Activated naive CD4-positive, alpha-beta T cell treated with anti-CD3 and anti-CD28 coated beads, Interleukin-2, amount 50 U/mL, for 72 hours (primary cell): ENCODE measurements at places on chromosomes 1 and 21.

GRCh38 chr21:40729761-40730425 lies 117.1 kb downstream of the DSCAM start:
- no peak for DNase-seq

- no peak for DNase-seq
Measured at GRCh38 chr1:155698382-155699038, 9.6 kb downstream of the DAP3 start.

- DNase-seq: no peak
Measured at GRCh38 chr1:79293611-79294010, 287.1 kb upstream of the ADGRL4 start.

DNA sequence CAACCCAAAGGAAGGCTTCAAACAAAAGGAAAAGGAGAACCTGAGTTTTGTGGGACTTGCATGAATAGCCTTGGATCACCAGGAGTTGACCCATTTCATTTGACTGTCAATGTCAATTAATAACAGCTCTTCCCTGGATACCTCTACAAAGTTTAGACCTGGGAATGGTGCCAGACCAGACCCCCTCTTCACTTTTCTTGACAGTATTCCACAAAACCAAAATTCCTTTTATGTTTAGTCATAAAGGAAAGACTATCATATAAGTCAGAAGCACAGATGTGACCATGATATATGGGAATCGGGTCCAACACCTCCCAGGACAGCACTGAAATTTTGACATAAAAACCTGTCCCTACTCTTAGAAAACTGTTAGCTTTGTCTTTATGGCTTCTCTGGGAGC lies 191.8 kb downstream of the LYPLAL1 start:
- no peak for DNase-seq

DNA sequence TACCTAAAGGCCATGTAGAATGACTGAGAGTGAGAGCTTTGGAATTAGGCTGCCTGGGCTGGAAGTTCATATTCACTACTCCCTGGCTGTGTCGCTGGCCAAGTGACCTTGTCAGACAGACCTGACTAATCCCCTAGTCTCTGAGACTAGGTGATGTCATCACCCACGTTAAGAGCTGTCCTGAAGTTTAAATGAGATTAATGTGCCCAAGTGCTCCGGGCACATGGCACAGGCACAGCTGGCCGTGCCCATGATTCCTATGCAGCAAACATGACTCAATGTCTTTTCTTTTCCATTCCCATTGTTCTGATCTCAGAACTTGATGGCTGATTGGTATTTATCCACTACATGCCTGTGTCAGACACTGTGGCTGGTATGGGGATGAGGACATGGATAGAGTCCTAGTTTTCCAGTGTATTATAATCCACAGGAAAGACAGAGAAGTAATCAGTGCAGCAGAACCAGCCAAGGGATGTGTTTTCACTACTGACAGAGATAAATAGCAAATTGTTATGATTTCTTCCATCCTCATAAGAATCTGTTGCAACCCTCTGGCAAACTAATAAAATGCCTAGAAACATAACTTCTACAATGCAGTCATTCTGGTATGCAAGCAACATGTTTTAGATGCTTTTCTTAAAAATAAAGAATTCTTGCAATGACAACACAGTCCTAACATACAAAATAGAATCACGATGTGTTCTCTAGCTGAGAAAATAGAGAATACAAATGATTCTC lies 180.9 kb downstream of the PCP4 start:
- no peak for DNase-seq

DNA sequence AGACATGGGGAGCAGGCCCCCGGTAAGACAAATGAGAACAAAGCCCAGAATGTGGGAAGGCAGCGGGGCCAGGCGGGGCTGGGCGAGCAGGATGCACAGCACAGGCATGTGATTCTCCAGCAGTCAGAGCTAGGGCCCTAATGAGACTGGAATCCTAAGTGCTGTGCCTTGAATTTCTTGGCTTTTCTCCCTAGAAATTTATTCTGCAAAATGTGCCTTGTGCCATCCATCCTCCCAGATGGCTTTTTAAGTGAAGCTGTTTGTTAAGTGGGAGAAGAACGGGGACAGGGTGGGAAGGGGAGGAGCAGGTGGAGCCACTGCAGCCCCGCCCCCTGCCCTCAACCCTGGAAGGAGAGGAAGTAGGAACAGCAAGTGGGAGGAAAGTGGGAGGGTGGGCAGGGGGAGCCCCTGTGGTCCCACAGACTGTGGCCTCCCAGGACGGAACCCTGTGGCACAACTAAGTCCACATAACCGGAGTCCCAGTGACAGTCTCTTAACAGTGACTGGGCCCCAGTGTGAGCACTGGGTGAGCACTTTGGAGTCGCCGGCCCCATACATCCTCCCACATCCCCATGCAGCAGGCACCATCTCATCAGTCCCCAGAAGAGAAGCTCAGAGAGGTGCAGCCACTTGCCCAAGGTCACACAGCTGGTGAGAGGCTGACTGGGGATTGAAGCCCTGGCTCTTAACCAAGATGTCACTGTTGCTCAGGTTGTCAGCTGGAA lies 216.9 kb downstream of the MATN1 start:
- no peak for DNase-seq

DNA sequence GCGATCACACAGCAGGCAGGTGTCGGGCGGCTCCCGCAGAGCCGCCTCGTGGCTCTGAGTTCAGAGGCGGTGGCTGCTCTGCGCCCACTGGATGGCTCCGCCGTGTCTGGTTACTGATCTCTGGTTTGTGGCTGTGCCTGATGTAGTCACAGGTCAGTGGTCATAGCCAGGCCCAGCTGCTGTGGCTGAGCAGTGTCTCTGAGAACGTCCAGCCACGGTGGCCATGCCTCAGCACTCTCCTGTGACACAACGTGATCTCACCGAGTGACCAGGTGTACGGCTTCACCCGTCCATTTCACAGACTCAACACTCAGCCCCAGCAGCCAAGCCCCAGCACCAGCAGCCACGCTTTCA lies 61.2 kb downstream of the KCNN3 start:
- no peak for DNase-seq

DNA sequence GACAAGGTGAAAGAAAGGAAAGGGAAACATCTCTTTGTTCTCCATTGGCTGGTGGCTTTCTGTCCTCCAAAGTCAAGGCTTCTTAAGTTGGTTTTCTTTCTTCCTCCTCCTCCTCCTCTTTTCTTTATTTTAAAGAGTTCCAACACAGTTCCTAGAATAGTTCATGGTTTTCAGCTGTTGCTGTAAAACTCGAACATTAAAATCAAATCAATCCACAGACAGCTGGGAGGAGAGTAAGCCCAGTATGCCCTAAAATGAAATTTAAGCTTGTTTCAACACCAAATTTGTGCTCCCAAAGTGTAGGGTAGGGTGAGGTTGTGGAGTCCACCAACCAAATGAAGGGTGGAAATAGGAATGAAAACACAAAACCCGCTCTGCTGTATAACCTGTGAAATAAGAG lies 10.5 kb upstream of the CPLANE2 start:
- no peak for DNase-seq

- DNase-seq: no peak
Measured at GRCh38 chr1:211326140-211326527, 499 bp upstream of the TRAF5 start.

GRCh38 chr1:52544665-52545525 lies 8.0 kb downstream of the TUT4 start:
- no peak for DNase-seq

DNA sequence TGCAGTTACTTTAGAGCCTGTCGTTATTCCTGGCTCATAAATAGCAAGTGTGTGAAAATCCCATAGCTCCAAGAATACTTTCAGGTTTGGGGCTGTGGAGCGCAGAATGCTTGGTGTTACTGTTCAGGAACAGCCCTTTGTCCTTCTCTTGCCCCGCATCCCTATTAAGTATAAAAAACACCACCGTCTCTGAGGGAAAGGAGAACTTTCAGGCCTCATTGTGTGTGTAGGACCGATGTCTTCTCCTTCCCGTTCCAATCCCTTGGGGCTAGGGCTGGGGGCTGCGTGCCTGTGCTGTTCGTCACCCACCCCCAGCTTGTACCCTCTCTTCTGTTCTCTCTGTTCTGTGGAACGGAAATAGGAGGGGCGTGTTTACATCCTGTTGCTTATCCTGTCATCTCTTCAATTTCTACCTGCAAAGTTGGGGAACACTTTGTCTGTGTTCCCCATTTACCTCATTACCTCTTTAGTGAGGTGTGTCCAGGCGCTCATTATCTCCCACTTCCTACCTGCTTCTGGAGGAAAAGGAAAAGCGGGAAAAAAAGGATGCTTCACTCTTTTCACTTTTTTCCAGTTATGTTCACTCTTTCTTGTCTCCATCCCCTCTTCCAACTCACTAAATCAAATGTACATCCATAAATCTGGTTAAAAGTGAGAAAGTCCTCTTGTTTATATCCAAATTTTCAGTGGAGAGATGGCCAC lies 788 bp upstream of the TXNIP start:
- DNase-seq: no peak

- no peak for DNase-seq
Measured at GRCh38 chr1:233109096-233109495, 158.7 kb downstream of the NTPCR start.

GRCh38 chr1:12565966-12566352 lies 52.1 kb downstream of the DHRS3 start:
- DNase-seq: no peak

DNA sequence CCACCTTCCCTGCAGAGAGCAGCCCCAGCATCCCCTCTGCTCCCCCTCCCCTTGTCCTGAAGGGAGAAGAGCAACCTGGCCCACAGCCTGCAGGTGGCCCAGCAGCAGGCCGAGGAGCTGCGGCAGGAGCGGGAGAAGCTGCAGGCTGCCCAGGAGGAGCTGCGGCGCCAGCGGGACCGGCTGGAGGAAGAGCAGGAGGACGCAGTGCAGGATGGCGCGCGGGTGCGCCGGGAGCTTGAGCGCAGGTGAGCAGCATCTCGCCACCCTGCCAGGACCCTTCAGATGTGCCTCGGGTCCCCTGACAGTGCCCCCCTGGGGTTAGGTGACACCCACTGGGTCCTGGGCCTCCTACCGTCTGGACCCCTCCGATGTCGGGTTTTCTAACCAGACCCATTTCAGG lies 22.3 kb downstream of the CROCC start:
- DNase-seq: no peak

- DNase-seq: no peak
Measured at GRCh38 chr1:2093055-2093454, 42.8 kb downstream of the PRKCZ start.

GRCh38 chr1:48841966-48842365 lies 65.3 kb upstream of the BEND5 start:
- no peak for DNase-seq

DNA sequence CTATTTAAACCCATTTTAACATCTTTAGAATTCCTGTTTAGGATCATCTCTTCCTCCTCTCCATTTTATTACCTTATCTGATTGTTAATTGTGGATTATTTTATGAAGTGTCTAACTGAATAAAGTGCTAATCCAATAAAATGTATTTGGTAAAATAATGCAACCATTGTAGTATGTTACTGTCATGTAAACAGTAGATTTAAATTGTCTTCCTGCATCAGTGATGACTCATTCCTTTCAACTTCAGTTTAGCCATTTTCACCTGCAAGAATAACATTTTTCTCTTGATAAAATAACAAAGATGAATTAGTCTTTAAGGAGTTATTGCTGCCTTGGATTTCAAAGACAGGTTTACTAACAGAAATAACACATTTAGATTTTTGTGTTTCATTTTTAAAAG lies 5.4 kb downstream of the PPP2R5A start:
- no peak for DNase-seq

DNA sequence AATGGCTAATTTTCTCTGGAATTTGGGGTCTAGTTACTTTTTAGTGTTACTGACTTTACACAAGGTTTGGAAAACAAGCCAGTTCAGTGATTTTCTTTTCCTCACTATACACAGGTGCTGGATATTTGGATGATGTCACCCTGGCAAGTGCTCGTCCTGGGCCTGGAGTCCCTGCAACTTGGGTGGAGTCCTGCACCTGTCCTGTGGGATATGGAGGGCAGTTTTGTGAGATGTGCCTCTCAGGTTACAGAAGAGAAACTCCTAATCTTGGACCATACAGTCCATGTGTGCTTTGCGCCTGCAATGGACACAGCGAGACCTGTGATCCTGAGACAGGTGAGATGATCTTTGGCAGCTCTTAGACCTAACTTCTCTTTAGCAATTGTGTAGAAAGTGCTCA lies 64.5 kb upstream of the LAMC2 start:
- DNase-seq: no peak

DNA sequence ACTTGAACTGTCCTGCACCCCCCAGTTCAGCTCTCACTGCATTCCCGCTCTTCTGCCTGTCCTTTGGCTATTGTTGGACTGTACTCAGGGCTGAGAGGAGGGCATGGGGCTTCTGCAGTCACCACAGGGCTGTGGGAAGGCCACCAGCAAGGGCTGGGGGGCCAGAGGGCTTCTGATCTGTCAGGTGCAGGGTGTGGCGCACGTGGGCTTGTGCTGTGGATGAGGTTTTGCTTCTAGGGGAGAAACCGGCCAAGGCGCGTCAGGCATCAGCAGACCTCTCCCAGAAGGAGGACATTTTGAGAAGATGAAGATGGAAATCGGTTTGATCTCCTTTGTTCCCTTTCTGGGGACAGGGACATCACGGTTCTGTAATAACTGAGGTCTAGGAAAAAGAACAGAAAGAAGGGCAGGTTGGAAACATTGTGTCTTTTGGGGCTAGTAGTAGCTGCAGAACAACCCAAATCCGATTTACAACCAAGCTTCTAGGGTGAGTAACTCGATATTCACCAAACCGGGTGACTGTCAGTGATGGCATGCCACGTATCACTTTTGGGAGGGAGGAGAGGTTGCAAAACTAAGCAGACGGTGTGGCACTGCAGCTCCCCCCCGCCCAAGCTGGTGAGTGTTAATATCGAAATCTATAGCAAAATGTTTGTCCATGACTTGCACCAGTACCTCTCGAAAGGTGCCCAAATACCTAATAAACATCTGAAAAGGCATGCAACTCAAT lies 40.9 kb downstream of the AGPAT3 start:
- no peak for DNase-seq

- no peak for DNase-seq
Measured at GRCh38 chr1:115246526-115246925, 91.5 kb downstream of the NGF start.

GRCh38 chr1:177871613-177872307 lies 98.1 kb downstream of the SEC16B start:
- no peak for DNase-seq

- DNase-seq: no peak
Measured at GRCh38 chr1:46043458-46044017, 88.9 kb downstream of the PIK3R3 start.

DNA sequence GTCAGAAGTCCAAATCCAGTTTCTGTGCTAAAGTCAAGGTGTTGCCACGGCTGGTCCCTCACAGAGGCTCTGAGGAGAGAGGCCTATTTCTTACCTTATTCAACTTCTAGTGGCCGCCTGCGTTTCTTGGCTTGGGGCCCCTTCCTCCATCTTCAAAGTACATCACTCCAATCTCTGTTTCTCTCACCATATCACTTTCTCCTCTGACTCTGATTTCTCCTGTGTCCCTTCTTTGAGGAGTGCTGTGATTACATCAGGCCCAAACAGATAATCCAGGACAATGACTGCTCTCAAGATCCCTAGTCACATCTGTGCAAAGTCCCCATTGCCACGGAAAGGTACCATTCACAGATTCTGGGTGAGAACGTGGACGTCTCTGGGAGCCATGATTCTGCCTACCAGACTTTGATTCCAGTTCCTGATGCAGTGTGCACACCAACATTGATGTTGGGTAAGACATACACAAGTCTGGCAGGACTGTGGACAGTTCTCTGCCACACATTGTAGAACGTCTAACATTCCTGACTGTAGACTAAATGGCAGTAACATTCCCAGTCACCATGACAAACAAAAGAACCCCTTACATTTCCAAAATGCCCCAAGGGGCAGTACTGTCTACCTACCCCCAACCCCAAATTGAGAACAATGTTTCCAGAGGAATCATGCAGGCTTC lies 43.0 kb upstream of the ITPKB start:
- no peak for DNase-seq
